ENCODE measurements at places on chromosomes 6 and 20.

DNA sequence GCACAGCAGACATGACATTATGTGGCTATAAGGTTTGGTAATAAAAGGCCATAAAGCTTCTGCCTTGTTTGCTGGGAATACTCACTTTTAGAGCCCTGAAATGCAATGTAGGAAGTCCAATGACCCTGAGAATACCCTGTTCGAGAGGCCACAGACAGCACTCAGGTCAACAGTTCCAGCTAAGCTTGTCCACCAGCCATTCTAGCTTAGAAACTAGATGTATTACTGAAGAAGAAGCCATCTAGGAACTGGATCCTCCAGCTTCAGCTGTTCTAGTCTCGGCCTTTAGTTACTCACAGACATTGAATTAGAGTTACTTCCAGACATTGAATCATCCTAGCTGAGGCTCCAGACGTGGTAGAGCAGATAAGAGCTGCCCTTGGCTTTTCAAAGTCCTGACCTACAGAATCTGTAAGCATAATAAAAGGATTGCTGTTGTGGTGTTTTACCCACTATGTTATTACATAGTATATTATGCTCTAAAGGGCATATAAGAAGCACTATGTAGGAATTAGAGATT lies 84.9 kb downstream of the MMS22L start:
- no peak for DNase-seq

GRCh38 chr20:35279533-35280174 lies 1.7 kb upstream of the MMP24OS start:
- no peak for DNase-seq

DNA sequence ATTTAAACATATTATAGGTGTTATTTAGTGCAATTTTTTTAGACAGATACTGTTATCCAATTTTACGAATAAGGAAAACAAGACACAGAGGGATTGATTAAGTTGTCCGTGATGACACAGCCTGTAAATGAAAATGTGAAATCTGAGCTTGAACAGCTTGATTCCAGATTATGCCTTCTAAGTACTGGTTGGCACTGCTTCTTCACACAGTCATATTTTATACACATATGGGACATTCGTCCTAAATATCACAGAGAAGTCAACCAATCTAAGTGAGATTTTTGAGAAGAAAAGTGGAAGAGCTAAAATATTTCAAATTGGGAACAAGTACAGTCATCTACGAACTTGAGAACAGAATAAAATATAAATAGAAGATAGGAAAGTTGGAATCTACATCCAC lies 756.3 kb downstream of the BCKDHB start:
- no peak for DNase-seq

- DNase-seq: no peak
Observed at GRCh38 chr6:3579652-3580175, 122.9 kb upstream of the SLC22A23 start.

- no peak for DNase-seq
Observed at GRCh38 chr20:60365064-60365666, 406.9 kb downstream of the CDH26 start.

DNA sequence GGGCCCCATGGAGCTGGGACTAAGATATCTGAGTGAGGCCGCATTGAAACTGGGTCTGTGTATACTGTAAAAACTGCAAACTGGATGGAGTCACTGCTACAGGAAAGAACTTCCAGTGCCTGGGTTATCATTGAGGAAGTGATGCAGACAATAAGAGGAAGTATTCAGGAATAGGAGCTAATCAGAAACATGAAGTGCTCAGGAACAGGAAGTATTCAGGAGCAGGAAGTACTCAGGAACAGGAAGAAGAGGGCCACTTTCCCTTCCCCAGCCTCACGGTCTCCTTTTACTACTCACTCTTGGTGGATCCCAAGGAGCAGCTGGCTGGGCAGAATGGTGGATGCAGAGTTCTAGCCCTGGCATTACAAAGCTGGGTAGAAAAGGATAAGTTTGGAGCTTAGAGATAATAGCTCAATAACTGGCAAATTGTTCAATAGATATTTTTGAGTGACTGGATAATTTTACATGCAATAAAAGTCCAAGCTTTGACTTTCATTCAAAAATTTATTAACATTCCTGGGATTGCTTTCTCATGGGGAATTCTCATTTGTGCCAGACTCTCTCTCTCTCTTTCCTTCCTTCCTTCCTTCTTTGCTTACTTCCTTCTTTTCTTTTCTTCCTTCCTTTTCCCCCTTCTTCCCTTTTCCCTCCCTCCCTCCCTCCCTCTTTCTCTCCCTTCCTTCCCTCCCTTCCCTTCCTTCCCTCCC lies 82.2 kb upstream of the PAX1 start:
- no peak for DNase-seq

GRCh38 chr20:43092386-43093088 lies 97.2 kb downstream of the PTPRT start:
- no peak for DNase-seq

GRCh38 chr6:49979584-49979983 lies 10.2 kb upstream of the DEFB113 start:
- DNase-seq: no peak

DNA sequence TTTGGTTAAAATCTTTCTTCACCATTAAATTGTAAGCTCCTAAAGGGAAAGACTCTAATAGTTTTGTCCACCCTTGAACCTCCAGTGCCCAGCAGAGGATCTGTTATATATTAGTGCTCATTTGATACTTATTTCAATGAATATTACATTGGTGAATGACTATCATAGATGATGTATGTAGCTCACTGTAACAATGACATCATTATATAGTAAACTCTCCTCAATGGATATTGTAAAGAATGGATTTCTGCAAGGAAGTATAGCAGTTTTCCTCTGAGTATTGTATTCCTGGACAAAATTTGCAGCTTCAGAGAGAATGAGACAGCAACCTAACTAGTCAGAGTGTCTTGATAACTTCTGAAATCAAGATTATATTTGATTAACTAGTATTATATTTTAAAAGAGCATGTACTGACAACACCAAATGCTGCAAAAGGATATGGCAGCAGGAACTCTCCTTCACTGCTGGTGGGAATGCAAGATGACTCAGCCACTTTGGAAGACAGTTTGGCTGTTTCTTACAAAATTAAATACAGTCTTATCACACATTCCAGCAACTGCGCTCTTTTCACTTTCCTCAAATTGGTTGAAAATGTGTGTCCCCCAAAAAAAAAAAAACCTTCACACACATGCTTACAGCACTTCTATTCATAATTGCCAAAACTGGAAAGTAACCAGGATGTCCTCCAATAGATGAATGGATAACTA lies 189.8 kb upstream of the OPRM1 start:
- DNase-seq: no peak

- DNase-seq: no peak
Observed at GRCh38 chr6:2615251-2615650, 135.5 kb downstream of the MYLK4 start.

DNA sequence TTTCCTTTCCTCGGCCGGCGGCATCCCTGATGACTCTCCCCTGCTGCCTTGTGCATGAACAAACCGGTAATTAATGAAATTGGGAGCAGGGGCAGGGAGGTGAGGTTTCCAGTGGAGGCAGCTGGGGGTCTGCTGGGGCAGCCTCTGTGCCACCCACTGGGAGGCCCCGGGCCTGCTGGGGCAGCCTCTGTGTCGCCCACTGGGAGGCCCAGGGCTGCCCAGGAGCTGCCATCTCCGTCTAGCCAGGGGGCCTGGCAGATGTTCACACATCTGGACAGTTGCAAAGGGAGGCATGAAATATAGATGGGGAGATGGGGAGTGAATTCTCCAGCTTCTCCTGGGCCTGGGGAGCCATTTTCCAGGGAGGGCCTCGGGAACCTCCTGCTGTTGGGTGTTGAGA lies 33.8 kb downstream of the TOX2 start:
- DNase-seq: no peak

DNA sequence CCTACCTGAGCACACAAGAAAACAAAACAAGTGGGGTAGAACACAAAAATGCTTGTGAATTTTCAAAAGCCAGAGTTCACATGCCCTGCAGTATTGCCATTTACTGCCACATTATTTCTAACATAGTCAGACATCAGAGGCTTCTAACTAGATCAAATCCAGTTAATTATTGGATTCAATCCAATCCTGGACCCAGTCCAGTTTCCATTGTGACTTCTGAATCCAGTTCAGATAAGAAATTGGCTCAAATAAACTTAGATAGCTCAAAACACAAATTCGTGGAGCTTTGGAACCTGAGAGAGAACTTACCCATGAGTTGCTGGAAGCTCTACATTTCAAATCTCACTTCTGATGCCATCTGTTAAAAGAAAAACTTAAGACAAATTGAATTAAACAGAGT lies 85.2 kb upstream of the ANKEF1 start:
- no peak for DNase-seq

GRCh38 chr6:46407246-46407645 lies 84.0 kb downstream of the RCAN2 start:
- DNase-seq: no peak

- no peak for DNase-seq
Observed at GRCh38 chr6:167833396-167833763, 6.7 kb downstream of the AFDN start.

DNA sequence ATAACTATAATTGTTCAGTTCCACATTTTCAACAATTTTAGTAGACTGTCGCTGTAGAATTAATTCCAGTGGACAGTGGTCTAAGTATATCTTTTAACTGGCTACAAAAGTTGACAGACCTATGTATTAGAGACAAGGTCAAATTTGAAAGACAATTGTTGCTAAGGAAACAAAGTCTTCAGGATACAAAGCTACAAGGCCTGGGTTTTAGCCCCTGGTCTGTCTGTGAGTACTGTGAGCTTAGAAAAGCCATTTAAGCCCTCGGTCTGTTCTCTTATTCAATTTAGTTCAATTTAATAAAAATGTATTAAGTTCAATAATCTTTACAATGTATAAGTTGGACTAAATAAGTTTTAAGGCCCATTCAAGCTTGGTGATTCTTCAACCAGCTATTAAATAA lies 352.5 kb downstream of the HDGFL1 start:
- no peak for DNase-seq

GRCh38 chr20:61630816-61631215 lies 378.8 kb downstream of the CDH4 start:
- DNase-seq: no peak

GRCh38 chr20:38728191-38728781 lies 4.0 kb downstream of the SLC32A1 start:
- no peak for DNase-seq

DNA sequence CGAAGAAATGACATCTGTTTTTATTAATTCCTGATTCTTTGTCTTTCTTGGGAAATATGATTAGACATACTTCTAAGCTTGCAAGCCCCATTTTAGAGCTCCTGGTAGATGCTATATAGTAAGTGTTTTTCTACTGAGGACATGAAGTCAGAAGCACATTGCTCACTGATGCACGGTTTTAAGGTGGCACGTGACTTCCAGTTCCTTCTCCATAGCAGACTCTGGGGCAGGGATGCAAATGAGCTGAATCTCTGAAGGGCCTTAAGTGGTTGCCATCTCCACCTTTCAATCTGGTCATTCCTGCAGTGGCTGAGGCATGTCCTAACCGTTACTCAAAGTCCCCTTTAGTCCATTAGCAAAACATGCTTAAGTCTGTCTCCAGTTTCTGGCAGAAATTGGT lies 421.2 kb upstream of the HTR1E start:
- DNase-seq: no peak

DNA sequence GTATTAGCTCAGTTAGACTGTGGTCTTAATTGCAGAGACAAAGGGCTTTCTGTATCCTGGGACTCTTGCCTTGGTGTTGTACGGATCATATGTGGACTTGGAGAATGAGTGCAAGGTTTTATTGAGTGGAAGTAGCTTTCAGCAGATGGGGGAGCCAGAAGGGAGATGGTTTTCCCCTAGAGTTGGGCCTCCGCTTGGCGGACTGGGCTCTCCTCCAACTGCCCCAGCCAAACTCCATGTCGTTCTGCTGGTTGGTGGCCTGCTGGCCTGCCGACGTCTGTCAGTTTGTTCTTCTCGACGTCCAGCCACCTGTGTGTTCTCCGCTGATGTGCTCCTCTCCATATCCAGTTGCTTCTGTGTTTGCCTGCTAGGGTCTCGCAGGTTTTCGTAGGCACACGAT lies 189.5 kb upstream of the FLRT3 start:
- no peak for DNase-seq

- no peak for DNase-seq
Observed at GRCh38 chr20:13822459-13822858, 37.6 kb downstream of the NDUFAF5 start.

DNA sequence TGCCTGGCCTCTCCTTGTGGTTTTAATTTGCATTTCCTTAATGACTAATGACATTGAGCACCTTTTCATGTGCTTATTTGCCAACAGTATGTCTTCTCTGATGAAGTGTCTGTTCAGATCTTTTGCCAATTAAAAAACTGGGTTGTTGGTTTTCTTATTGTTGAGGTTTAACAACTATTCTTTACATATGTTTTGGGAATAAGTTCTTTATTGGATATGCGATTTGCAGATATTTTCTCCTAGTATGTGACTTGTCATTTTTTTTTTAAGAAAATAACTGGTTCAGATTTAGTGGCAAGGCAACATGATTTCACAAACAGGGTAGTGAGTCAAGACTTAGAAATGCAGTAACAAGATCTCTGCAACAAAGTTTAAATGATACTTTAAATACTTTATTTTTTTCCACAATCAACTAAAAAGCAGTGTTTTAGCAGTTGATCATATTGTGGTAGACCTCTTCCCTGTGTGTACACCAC lies 67.8 kb downstream of the TIAM2 start:
- peak; percentile 82 for DNase-seq

DNA sequence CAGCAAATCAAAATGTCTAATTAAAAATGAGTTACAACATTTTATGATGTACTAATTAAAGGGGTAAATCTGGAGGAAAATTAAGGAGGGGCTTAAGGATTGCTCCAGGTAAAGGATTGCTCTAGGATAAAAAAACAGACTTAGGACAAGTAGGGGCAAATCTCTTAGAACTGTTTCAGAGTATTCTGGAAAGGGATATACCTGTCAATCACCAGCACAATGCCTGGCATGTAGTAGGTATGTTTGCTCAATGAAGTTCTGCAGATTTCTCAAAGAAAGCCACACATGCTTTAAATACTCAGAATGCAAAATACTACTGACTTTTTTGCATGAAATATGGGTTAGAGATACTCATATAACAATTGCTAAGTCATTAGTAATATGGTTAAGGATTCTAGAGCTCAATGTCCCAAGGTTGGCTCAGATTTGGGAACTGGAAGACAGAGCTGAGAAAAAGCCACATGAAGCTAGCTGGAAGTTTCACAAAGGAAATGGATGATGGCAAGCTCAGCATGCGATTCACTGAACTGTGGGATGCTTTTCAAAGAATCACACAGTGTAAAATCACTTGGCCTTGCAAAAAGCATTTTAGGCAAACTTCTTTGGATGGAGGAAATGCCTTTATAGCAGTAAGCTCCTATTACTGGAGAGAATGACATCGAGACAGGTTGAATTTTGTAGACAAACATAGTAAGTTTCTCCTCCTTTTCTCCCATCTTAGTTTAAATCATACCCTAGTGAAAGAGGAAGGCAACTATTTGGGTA lies 72.8 kb downstream of the MAP3K5 start:
- DNase-seq: no peak

- no peak for DNase-seq
Observed at GRCh38 chr6:41937861-41938574, 3.6 kb downstream of the CCND3 start.

- no peak for DNase-seq
Observed at GRCh38 chr6:1892716-1893115, 283.0 kb downstream of the FOXC1 start.

Data from fibroblast of skin of left biceps (primary cell).